Gastrocnemius medialis (tissue), 4 donors: ENCODE measurements at places on chromosomes 12 and 14. TPM values are rescaled to one million over a fixed set of nuclear protein-coding genes. Genes with fewer than 3 reads are reported as not detected.

The OLR1 gene
- total RNA-seq = not detected

The B4GALNT3 gene
- total RNA-seq = 0.88 TPM

The ASPG gene
- 0.20 TPM for total RNA-seq

The P2RX7 gene
- 0.46 TPM for total RNA-seq

DNA sequence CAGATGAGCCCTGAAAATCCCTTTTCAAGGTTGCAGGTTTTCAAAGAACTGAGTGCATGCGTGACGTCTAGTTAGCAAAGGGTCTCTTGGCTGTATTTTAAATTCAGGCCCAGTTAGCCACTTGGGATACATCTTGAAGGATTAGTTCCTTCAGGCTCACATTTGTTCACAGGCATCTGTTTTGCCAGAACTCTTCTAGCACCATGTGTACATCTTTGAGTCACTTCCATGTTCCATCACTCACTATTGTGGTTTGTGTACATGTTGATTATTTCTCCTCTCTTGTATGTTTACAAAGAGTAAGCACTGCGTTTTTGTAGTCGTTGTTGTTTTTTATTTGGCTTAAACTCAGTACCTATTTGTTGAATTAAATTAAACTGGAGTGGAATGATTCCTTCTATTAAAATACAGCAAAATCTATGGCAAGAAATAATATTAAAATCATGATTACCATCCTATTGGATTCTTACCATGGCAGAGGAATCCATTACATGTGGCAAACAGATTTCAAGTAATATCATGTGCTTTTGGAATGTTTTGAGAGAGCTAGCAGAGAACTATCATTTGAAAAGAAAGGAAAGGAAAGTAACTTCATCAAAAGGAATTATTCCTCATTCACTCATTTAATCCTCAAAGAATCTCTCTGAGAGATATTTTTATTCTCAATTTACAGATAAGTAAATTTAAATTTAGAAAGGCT, 438.9 kb upstream of the FAR2 start:
- DNase-seq = no peak
- H3K4me3 ChIP-seq = no peak overlapping the region
- no peaks in the 10 kb centered on the region for H3K4me1 ChIP-seq
- no peaks in the 10 kb centered on the region for H3K27me3 ChIP-seq
- no peaks in the 10 kb centered on the region for H3K36me3 ChIP-seq
- no peak overlapping the region for H3K27ac ChIP-seq

GRCh38 chr12:19245666-19246065, 116.1 kb downstream of the PLEKHA5 start:
- no peaks in the 10 kb centered on the region for H3K36me3 ChIP-seq
- DNase-seq = no peak
- H3K4me3 ChIP-seq = no peak overlapping the region
- H3K4me1 ChIP-seq = peaks cover 3% of the 10 kb centered on the region

GRCh38 chr14:36215217-36215598, 38.7 kb upstream of the PTCSC3 start:
- H3K4me1 ChIP-seq = no peaks in the 10 kb centered on the region
- no peak overlapping the region for H3K4me3 ChIP-seq
- no peak for DNase-seq
- H3K36me3 ChIP-seq = no peaks in the 10 kb centered on the region
- H3K27ac ChIP-seq = no peak overlapping the region

DNA sequence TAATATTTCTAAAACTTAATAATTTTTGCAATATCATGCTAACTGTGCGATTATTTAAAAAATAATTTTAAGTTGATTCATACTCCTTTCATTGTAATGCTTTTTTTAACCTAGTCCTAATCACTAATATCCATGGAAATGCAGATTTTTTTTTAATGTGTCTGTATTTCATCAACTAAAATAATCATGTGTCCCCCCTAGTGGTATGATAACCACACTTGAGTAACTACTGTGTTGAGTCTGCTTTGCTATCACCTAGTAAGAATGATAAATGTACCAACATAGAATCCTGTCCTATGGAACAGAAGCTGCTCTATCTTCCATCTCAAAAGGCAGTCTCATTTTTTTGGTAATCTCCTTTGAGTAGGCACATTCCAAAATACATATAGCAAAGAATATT, 19.1 kb upstream of the SYNE2 start:
- no peaks in the 10 kb centered on the region for H3K4me1 ChIP-seq
- no peak overlapping the region for H3K27ac ChIP-seq
- H3K36me3 ChIP-seq = no peaks in the 10 kb centered on the region
- H3K4me3 ChIP-seq = no peak overlapping the region
- no peaks in the 10 kb centered on the region for H3K27me3 ChIP-seq
